HFFc6 (cell line): ENCODE measurements at places on chromosomes 1 and 21. TPM values are rescaled to one million over a fixed set of nuclear protein-coding genes. Genes with fewer than 3 reads are reported as not detected.
A peak's percentile ranks its signal among the peaks of the same experiment; 100 is the strongest.

The PTGER3 gene
- 0.51 to 1.6 TPM (median 1.5 TPM) in 3 replicates for total RNA-seq

The UBIAD1 gene
- 13.5 to 20.3 TPM (median 16.3 TPM) in 3 replicates for total RNA-seq

The RGS8 gene
- total RNA-seq, result not detected in 3 replicates

DNA sequence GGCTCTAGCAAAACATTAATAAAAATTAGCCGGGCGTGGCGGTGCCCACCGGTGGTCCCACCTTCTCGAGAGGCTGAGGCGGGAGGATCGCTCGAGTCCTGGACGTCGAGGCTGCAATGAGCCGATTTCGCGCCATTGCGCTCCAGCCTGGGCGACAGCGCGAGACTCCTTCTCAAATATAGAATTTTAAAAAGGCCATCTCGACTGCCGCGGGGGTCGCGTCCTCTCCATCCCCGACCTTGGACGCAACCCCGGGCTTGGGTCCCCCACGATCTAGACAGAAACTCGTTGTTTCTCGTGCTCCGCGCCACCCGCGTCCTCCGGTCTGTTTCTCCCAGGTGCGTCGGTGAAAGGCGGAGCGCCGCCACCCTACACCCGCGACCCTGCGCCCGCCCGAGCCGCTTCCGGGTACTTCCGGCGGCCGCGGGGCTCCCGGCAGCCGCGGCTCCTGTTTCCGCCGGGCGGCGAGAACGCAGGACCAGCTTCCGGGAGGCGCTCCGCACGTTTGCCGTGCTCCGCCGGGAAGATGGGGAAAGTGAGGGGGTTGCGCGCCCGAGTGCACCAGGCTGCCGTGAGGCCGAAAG lies at the start of gene SLX9:
TSS of gene SLX9 (plus strand) at position 498 of the 584 bp plus-strand sequence. CDS start at position 527, 29 bp downstream.
- peak; percentile 58 for DNase-seq

- no peak for DNase-seq
These were observed 48.7 kb upstream of the PRELP start for GRCh38 chr1:203426870-203427269.

DNA sequence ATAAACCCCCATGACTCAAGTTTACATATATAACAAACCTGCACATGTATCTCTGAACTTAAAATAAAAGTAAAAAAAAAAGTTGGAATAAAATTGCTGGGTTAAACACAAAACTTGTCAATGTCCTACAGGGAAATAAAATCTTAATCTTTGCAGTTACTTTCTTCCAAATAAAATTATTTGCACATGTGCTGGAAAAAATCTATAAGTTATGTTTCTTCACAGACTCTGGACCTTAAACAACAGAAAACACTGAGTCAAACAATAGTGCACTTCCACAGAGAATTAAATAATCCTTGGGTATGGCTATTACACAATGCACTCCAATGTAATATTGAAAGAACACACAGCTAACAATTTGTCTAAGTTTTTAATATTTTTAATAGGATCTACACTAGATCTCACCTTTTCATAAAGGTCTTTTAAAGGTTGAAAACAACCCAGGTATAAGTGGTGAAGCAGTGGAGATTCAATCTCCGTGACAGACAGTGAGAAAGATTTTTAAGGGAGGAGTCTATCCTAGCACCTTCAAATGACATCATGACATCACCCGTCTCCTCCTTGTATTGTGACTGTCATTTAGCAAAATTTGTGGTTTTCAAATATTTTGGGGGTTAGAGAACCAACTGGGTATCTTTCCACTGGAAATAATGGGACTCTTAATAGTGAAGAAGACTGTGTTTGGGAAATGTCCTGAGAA lies 25.2 kb upstream of the FGGY start:
- DNase-seq, result no peak
